ENCODE measurements at places on chromosomes 11 and 22. TPM values are rescaled to one million over a fixed set of nuclear protein-coding genes. Genes with fewer than 3 reads are reported as not detected.

- H3K36me3 ChIP-seq = no peaks in the 10 kb centered on the region
- H3K4me3 ChIP-seq = peak overlapping the region; percentile 94
- H3K27me3 ChIP-seq = no peaks in the 10 kb centered on the region
- no peak for DNase-seq
Observed at GRCh38 chr22:37559521-37559900, 769 bp upstream of the CDC42EP1 start.

GRCh38 chr11:952406-953385 lies 27.0 kb downstream of the AP2A2 start:
- no peaks in the 10 kb centered on the region for H3K36me3 ChIP-seq
- H3K27me3 ChIP-seq = no peaks in the 10 kb centered on the region
- peaks cover 56% of the 10 kb centered on the region for H3K4me1 ChIP-seq
- H3K27ac ChIP-seq = peak overlapping the region; percentile 78
- H3K4me3 ChIP-seq = peak overlapping the region; percentile 13

DNA sequence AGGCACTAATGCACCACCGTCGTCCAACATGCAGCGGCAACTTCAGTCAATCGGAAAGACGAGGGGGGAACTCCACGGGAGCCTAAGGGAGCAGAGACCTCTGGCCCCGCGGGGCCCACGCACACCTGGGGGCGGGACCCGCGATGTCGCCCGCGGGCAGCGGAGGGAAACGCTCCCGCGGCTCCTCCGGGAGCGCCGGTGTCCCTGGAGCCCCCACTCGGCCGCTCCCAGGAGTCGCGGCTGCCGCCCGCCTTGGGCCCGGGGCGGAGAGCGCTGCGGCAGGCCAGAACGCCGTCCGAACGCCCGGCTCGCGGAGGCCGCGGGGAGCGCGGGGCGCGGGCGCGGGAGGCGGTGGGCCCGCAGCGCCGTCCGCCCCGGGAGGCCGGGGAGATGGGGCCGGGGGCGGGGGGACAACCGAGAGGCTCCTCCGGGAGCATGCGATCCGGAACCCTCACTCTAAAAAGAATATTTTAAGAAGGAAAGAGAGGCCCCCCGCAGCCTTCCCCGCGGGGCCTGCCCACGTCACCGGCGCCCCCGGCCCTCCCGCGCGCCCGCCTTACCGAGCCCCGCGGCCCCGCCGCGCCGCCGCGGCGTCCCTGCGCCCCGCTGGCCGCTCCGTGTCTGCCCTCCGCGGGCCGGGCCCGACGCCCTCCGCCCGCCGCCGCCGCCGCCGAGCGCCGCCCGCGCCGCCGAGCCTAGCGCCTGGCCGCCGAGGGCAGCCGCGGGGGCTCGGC lies 86.6 kb upstream of the ARHGAP32 start:
- no peaks in the 10 kb centered on the region for H3K27me3 ChIP-seq
- DNase-seq = peak; percentile 12
- no peaks in the 10 kb centered on the region for H3K36me3 ChIP-seq
- H3K4me1 ChIP-seq = peaks cover 42% of the 10 kb centered on the region

The NXPE1 gene
- total RNA-seq = 333 TPM

GRCh38 chr22:28442711-28443525 lies 236.7 kb downstream of the TTC28 start:
- H3K4me3 ChIP-seq = peak overlapping the region; percentile 36
- peak; percentile 47 for DNase-seq
- H3K27me3 ChIP-seq = no peaks in the 10 kb centered on the region
- H3K36me3 ChIP-seq = no peaks in the 10 kb centered on the region
- H3K4me1 ChIP-seq = no peaks in the 10 kb centered on the region
- peak overlapping the region; percentile 85 for H3K27ac ChIP-seq

- no peaks in the 10 kb centered on the region for H3K36me3 ChIP-seq
- no peaks in the 10 kb centered on the region for H3K4me1 ChIP-seq
- no peak for DNase-seq
- H3K27me3 ChIP-seq = no peaks in the 10 kb centered on the region
Observed at GRCh38 chr22:38966380-38966702, 8.9 kb downstream of the APOBEC3A start.

- no peaks in the 10 kb centered on the region for H3K4me1 ChIP-seq
- H3K27me3 ChIP-seq = peaks cover 32% of the 10 kb centered on the region
- H3K27ac ChIP-seq = no peak overlapping the region
- no peaks in the 10 kb centered on the region for H3K36me3 ChIP-seq
Observed at GRCh38 chr22:26385164-26385563, 43.9 kb upstream of the ASPHD2 start.

GRCh38 chr22:28466399-28466798 lies 213.2 kb downstream of the TTC28 start:
- no peaks in the 10 kb centered on the region for H3K4me1 ChIP-seq
- no peaks in the 10 kb centered on the region for H3K27me3 ChIP-seq
- no peak overlapping the region for H3K4me3 ChIP-seq
- no peak overlapping the region for H3K27ac ChIP-seq

DNA sequence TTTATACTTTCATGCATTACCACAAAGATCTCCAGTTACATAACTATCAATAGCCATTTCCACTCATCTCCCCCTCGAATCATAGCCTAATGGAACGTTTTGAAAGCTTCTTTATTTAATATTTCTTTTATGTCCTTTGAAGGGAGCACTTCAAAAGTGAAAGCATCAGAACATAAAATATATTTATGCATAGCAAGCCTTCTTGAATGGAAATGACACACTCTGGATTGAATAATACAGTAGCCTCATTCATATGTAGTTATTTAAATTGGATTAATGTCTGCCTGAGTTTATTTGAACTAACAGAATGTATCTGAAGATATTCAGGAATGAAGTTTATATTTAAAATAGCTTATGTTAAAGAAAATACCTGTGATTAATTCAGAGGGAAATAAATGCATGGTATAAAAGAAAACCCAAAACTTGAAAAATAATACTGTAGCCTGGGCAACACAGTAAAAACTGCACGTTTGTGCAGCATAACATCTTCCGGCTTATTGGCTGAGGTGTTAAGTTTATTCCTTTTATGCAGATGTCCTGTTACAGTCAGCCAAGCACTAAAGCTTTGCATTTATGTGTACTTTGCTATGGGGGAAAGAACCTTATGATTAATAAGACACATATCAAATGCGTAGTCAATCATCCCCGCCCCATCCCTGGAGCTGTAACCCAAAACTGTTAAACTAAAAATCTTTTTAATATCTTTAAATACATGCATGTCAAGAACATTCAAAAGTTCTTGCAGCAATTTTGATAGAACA lies 22.0 kb downstream of the OOSP3 start:
- no peak overlapping the region for H3K27ac ChIP-seq
- no peak for DNase-seq
- no peak overlapping the region for H3K4me3 ChIP-seq
- H3K4me1 ChIP-seq = no peaks in the 10 kb centered on the region
- H3K36me3 ChIP-seq = no peaks in the 10 kb centered on the region

GRCh38 chr11:100780470-100780869 lies 93.4 kb downstream of the ARHGAP42 start:
- no peak overlapping the region for H3K27ac ChIP-seq
- no peaks in the 10 kb centered on the region for H3K27me3 ChIP-seq
- no peak overlapping the region for H3K4me3 ChIP-seq
- peaks cover 3% of the 10 kb centered on the region for H3K4me1 ChIP-seq
- H3K36me3 ChIP-seq = no peaks in the 10 kb centered on the region

GRCh38 chr11:2382936-2383851 lies 6.1 kb downstream of the CD81 start:
- H3K4me3 ChIP-seq = no peak overlapping the region
- DNase-seq = peak; percentile 58
- no peaks in the 10 kb centered on the region for H3K27me3 ChIP-seq
- H3K36me3 ChIP-seq = no peaks in the 10 kb centered on the region
- H3K27ac ChIP-seq = peak overlapping the region; percentile 93

The MPEG1 gene
- total RNA-seq = 7.4 TPM

DNA sequence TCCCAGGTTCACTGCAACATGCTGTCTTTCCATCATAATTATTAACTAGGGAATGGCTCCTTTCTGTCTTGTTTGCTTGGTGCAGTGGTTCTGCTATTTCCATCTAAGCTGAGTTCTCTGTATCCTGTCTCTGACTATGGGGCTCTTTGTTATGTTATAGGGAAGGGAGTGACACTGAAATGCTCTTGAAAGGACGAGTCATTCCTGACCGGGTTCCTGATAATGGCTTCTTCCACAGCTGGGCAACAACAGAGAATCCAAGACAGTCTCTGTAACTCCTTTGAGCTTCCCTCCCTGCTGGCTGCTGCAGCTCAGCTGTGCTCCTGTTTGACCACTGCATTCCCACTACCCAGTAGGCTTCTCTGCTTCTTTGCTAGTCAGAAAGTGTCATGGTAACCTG lies 24.1 kb downstream of the OR2AT4 start:
- H3K36me3 ChIP-seq = no peaks in the 10 kb centered on the region
- H3K4me3 ChIP-seq = no peak overlapping the region
- no peak for DNase-seq
- no peak overlapping the region for H3K27ac ChIP-seq
- H3K4me1 ChIP-seq = no peaks in the 10 kb centered on the region

DNA sequence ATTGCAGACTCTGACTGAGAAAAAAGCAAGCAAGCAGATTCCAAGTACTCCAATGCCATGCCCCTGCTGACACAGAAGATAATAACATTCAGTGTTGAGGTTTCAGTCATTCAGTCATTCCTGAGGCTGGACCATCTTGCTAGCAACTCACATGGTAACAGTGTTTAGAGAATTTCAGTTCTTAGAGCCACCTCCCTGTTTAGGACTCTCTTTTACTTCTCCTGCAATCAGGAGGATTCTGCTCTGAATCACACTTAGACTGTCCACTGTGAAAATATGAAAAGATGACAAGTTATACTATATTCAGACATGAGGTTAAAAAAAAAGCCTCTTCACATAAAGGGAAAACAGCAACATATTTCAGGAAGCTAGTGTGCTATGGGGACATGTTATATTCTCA lies 183.9 kb upstream of the CTSC start:
- no peak for DNase-seq
- H3K4me3 ChIP-seq = no peak overlapping the region

The FJX1 gene
- 0.14 TPM for total RNA-seq

Measured in transverse colon (tissue), 4 donors.